ENCODE measurements at places on chromosomes 7 and 10.
A peak's percentile ranks its signal among the peaks of the same experiment; 100 is the strongest.

GRCh38 chr10:57420881-57421280 lies 846.8 kb downstream of the IPMK start:
- no peak for DNase-seq

GRCh38 chr10:37234692-37235091 lies 109.3 kb downstream of the ANKRD30A start:
- DNase-seq, result no peak

GRCh38 chr7:151837285-151838042 lies 39.5 kb downstream of the PRKAG2 start:
- no peak for DNase-seq

DNA sequence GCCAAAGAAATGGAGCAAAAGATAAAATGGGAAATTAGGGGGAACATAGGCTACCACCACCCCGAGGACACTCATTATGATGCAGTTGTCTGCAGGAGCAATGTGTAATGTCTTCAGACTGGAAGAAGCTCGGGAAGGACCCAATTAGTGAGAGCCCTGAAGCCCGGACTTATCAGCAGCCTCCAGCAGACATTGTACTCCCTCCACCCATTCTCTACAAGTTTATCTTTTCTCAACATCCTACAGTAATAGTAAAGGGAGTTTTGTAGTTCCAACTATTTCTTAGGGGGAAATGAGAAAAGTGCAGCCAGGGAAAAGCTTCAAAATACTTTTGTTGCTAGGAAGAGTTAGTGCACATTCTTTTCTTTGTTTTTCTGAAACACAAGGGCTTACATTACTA lies 657.3 kb upstream of the COBL start:
- DNase-seq, result no peak

DNA sequence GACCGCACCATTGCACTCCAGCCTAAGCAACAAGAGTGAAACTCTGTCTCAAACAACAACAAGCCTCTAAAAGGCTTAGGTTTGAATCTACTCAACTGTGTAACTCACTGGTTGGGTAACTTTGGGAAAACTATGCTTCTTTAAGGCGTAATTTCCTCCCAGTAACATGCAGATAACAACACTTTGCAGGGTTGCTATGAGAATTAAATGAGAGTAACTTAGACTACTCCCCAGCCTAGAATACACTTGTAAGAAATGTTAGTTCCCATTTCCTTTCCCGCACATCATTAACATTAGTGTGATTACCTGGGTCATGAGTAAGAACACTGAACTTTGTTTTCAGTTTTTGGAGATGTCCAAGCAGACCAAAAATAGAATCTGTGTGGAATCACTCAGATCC lies 5.4 kb upstream of the MYPN start:
- DNase-seq, result no peak

- DNase-seq, result no peak
Measured at GRCh38 chr7:80832006-80832405, 86.8 kb downstream of the SEMA3C start.

DNA sequence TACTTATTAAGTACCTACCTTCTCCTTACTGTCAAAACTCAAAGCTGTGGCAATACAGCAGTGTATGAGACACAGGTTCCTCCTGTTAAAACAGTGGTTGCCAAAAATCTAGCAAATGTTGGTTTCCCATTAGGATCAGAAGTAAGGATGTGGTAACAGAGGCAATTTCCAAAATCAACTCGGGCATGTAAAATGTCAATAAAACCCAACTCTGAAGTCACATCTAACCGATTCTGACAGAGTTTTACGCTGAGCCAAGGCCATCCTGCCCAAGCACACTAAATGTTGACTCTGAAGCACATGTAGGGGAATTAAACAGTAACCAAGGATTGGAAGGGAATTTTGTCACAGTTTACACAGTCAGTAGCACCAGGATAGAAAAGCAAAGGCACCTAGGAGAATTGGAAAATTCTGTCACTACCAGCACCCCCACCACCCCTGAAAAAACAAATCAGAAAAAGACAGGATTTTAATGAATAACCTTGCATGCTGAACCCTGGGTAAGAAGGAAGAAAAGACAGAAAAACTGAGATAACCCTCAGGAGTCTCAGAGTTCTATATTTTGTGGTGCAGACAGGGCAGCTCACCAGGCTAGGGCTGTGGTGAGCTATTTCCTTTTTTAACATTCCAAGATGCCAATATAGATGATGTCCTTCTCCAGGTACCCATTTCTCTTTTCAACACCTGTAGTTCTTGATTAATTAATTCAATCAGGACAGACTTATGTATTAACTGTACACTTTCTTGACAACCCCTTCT lies 119.5 kb downstream of the DOCK4 start:
- no peak for DNase-seq

DNA sequence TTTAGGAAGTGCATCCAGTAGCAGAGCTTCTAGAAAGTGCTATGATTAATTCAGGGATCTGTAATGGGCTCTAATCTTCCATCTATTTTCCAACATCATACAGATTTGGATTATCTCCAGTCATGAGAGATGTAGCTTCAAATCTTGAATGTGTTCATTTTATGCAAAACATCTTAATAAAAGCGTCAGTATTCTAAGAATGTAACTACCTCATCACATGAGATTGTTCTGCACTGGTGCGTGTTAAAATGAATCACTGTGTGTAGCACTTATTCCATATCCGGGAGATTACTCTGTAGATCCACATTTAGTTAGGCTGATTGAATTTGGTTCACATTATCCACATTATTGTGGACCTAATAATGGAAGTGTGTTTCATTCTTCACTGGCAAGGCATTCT lies 344.9 kb upstream of the CHRM2 start:
- peak; percentile 41 for DNase-seq

DNA sequence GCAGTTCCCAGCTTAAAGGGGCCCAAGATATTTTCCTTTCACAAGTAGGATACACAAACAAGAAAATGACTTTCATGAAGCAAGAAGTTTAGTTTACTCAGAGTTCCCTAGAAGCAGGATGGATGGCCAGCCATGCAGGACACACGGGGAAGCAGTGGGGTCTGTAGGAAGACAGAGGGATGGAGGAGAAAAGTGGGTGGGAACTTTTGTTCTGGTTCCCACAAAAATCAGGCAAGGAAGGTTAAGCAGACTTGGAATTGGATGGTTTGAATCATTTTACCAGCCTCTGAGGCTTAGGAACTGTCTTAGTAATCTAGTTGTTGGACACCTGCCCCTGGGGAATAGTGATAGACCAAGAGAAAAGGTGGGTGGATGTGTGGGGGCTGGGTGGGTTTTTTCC lies 263.3 kb upstream of the VSTM2A start:
- DNase-seq, result no peak

DNA sequence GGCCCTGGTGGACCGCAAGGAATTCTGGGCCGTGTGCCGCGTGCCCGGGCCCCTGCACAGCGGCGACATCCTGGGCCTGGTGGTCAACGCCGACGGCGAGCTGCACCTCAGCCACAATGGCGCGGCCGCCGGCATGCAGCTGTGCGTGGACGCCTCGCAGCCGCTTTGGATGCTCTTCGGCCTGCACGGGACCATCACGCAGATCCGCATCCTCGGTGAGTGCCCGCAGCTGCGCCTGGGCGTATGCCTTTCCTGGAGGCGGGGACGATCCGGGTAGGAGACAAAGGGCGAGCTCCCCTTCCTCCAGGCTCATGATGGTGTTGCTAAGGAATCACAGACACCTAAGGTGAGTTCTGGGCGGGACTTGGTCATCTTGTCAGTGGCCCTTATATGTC lies 91.5 kb downstream of the NEURL1 start:
- no peak for DNase-seq

DNA sequence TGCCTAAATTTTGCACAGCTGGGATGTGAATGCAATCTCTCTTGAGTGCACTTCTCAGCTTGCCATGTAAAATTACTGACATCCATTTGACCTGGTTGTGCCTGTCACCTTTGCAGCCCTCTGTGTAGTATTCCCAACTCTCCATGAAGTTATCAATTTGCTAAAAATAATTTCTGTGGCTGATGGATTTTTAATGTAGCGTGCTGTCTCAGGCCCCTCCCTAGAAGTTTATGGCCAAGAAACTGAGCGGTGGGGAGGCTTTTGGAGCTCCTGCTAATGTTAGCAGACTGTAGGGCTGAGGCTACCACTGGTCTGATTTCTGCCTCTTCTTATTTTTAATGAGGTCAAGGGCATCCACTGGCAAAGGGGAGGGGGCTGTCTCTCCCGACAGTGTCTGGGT lies 577.0 kb upstream of the DPP6 start:
- no peak for DNase-seq

GRCh38 chr7:47461161-47461560 lies 120.8 kb downstream of the TNS3 start:
- peak; percentile 70 for DNase-seq

GRCh38 chr10:129465796-129466702 lies 992 bp upstream of the MGMT start:
- DNase-seq, result no peak

DNA sequence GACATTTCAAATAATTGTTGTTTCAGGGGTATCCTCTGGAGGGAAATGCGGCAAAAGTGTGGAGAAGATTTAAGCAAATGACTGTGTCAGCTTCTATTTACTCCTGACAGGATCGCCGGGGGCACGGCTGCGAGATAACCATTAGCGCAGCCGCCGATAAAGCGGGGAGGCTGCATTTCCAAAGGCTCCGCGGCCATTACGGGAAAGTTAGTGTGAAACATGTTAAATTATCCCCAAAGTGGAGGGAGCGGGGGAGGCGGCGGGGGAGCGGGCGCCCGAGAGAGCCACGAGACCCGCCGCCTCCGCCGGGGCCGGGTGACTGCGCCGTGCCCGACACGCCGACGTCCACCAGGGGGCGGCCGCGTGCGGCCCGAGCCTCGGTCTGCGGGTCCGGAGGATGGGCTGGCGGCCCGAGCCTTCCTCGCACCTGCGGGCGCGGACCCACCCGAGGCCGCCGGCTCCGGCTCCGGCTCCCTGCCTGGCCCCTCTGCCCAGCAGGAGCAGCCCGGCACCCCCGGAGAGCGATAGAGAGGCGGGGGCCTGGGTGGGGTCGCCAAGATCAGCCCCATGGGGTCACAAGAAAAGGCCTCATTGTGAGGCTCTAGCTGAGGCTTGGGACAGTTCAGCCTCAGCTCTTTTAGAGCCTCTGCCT lies 74.4 kb upstream of the PAX2 start:
- DNase-seq, result peak; percentile 81
